Fibroblast of lung (primary cell): ENCODE measurements at places on chromosomes 5 and 9. TPM values are rescaled to one million over a fixed set of nuclear protein-coding genes. Genes with fewer than 3 reads are reported as not detected.

- DNase-seq = no peak
Measured at GRCh38 chr5:124403281-124403680, 343.2 kb downstream of the ZNF608 start.

Gene SMIM27
- 2.7 and 2.8 TPM in 2 replicates for polyA plus RNA-seq

DNA sequence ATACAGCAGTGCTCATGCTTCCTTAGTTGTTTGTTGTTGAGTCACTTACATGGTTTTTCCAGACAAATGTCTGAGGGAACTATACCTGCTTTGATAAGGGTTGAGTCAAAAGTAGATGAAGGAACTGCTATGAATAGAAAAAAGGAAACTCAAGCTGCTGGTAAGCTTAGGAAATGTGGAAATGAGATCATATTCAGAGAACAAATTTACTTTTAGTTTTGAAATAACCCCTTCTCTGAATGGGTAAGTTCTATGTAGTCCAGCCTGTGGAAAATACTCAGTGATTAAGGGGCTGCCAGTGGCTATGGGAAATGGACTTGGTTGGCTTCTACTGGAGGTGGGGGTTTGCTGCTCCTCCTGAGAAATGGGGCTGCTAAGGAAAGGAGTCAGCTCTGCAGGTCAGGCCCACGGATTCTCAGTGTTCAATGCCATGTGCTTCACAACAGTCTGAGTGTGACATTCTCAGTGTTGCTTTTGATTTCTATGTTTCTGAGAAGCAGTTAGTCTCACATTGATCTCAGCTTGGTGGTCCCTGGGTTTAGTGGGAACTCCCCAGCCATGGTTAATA is 47.7 kb upstream of the GLRX start:
- DNase-seq = peak; percentile 86

DNA sequence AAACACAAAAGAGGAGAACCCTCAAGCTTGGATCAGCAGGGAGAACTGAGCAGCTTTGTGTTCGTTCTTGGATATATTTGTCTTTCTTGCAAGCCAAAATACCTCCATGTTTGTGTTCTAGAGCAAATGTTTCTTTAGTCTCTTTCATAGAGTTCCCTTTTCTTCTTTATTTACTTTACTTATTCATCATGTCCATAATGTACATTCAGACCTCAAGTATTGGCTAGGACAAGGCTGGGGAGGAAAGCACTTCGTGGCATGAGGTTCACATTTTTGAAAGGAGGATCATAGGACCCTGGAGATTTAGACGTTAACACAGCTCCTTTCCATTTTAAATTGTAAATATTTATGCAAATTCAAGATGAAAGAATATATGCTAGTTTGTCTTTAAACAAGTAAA is 590.2 kb upstream of the MEF2C start:
- peak; percentile 6 for DNase-seq

Gene PTPN3
- polyA plus RNA-seq = 0.52 and 1.4 TPM in 2 replicates

Gene OR2K2
- polyA plus RNA-seq = not detected in 2 replicates

Gene ZNF189
- polyA plus RNA-seq = 6.6 and 8.7 TPM in 2 replicates

DNA sequence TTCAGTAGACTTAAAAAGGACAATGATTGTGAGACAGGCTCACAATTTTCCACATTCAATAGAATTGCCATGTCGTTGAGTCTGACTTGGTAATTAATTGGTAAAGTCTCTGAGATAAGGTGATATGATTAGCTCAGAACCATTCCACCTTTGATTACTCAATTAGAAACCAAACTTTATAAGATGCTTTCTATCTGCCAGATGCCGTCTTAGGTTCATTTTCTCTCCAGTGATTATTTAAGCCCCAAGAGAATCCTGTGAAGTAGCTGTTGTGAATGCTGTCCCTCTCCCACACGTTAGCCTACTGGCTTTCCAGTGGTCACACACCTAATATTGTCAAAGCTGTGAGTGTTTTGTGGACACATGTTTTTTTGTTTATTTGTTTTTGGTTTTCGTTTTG is 528.9 kb upstream of the ZNF462 start:
- no peak for DNase-seq

DNA sequence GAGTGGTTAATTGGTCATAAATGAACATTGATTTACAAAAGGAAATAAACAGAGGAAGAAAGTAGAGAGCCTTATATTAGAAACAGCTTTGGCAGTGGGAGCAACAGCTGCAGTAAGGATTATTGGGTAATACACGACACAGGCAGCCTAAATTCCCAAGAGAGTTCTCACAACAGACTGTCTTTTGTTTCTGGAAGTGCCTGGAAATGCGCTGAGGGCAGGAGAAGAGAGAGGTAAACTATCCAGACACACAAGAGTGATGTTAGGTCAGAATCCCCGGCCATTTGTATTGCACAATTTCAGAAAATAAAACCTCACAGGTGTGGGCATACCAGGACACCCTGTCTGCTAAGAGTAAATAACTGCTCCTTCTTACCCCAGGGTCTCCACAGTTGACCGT is 450.4 kb upstream of the CTNND2 start:
- no peak for DNase-seq

Gene PCDHA9
- 0.03 TPM in 1 of 2 replicates, not detected in the other for polyA plus RNA-seq

DNA sequence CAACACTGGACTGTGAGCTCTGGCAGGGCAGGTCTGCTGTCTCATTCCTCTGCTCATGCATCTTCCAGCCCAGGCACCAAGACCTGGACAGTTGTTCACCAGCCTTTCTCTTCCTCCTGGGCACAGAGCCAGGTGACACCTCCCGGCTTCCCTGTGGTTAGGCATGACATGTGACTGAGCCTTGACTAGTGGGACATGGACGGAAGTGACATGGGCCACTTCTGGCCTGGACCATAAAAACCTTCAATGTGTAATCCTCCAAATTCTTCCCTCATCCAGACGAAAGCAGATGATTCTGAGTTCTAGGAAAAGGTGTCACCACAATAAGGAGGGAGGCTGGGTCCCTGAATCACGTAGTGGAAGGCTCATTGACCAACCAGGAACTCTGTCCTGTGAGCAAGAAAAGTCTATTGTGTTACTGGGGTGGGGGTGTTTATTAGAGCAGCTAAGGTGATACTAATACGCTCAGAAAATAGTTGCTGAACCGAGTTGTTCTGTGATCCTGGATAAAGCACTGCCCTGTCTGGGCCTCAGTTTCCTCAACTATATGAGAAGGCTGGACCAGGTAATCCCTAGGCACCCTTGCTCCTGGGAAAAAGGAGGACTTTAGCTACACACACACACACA is 26.6 kb upstream of the CRB2 start:
- DNase-seq = no peak
